ENCODE measurements at places on chromosomes 4 and X.

DNA sequence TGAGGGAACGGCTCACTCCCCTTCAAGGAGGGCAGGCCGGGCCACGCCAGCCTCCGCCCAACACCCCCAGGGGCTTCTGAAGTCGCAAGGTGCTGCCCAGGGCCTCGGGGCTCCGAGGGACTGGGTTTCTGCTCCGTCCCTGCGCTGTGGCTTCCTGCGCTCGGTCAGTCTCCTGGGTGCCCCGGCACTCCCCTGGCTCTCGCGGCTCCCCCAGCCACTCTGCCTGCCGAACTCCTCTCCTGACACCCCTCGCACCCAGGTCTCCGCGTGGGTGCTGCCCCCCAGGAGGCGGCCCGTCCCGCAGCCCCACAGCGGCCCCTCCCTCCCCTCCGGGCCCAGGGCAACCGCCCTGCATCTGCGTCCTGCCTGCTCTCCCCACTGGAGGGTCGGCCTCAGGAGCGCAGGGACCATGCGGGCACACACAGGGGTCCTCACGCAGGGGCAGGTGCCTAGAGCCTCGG lies 151.9 kb downstream of the AFAP1 start:
- no peak for DNase-seq

GRCh38 chr4:125140966-125141495 lies 173.7 kb upstream of the FAT4 start:
- no peak for DNase-seq

GRCh38 chrX:4588466-4588865 lies 875.0 kb upstream of the PRKX start:
- DNase-seq = no peak

DNA sequence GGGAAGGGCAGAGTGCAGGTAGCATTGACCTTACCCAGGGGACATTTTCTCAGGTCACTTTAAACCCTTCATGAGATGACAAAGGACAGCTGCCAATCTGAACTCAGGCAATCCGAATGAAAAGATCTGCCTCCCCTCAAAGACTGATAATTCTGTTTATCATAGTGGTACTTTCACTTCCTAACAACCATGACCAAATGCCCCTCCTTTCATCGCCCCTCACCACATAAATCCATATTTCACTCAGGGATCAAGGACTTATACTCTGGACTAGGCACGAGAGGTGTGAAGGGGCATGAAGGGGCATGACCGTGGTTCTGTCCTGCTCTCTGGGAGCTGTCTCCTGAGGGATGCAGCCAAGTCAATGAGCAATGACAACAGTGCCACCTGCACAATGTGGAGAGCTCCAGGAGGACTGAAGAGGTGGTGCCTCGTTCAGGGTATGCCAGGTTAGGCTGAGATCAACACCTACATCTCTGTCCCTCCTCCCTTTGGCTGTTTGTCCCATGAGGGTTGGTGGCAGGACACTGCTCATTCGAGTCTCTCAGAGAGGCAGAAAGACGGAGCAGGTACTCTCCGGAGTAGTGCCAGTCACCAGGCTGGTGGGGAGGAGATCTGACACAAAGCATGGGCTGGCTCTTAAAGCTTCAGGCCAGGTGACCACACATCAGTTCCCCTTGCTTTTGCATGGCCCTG lies 12.5 kb downstream of the HS3ST1 start:
- no peak for DNase-seq

GRCh38 chr4:40311811-40312346 lies 23.3 kb upstream of the CHRNA9 start:
- no peak for DNase-seq

GRCh38 chr4:176242764-176243347 lies 26.2 kb downstream of the ASB5 start:
- DNase-seq = no peak

- DNase-seq = no peak
Observed at GRCh38 chr4:102734591-102735385, 26.0 kb downstream of the MANBA start.

DNA sequence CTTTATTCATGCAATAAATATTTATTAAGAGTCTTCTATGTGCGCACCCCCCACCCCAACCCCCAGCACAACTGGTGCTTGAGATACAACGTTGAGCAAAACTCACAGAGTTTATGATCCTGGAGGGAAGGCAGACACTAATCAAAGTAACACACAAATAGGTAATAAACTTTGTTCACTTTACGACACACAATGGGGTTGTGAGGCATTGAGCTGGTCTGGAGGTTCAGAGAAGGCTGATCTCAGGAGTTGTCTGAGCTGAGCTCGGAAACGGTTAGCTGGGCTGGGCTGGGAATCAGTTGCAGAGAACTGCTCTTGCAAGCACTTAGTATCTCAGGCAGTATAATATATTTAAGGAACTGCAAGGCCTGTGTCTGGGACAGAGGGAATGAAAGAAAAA lies 238.5 kb downstream of the SCFD2 start:
- no peak for DNase-seq

DNA sequence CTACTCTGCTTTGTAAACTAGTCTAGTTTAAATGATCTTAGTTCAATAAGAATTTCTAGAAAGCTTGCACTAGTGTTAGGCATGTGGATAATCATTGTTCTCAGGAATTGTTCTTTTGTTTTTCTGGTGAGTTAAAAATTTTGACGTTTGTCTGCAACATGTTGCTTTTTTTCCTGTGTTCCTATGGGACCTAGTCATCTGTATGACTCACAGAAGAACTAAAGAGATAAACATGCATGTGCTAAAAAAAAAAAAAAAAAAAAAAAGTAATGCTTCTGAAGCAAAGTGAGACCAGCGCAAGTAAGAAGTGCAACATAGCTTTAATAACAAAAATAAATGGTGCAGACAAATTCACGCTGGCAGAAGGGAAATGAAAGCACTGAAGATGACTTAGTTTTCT lies 471.2 kb downstream of the IQCM start:
- DNase-seq = no peak

DNA sequence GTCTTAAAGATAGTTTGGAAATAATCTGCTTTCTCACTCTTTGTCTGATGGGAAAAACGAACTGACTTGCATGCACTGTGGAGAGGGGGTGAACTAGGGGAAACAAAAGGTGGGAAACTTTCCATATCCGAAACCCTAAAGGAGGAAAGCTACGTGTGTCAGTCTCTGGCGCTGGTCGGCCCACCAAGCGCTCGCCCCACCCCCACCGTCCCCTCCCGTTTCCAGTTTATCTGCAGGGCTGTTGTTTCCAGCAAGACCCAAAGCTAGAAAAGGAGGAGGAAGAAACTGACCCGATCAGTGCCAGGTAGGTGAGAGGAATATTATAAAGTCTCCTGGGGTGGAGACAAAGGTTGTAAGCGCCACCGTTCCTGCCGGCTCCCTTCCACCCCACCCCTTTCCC lies 552 bp downstream of the TCEAL9 start:
- DNase-seq = no peak

DNA sequence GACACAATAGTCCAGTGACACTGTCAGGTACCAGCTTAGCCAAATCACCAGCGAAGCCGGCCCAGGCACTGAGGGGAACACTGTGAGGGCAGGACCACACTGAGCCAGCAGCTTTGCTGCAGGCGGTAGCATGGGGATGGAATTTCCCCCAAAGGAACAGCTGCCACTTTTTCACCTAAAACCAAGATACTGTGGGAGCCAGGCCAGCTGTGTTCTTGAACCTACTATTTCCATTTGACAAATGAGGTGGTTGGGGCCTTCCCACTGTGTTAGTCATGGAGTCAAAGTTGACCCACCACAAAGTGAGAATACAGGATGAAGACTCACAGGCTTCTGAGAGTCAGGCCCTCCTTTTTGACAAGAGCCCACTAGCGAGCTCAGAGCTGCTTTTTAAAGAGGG lies 70.7 kb upstream of the SH3RF1 start:
- DNase-seq = no peak

DNA sequence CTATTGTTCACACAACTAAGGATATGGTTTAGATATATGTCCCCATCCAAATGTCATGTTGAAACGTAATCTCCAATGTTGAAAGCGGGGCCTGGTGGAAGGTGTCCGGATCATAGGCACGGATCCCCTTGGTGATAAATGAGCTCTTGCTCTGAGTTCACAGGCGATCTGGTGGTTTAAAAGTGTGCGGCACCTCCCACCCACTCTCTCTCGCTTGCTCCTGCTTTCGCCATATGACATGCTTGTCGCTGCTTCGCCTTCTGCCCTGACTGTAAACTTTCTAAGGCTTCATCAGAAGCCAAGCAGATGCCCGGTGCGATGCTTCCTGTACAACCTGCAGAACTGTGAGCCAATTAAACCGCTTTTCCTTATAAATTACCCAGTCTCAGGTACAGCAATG lies 128.5 kb downstream of the NFKB1 start:
- DNase-seq = no peak

DNA sequence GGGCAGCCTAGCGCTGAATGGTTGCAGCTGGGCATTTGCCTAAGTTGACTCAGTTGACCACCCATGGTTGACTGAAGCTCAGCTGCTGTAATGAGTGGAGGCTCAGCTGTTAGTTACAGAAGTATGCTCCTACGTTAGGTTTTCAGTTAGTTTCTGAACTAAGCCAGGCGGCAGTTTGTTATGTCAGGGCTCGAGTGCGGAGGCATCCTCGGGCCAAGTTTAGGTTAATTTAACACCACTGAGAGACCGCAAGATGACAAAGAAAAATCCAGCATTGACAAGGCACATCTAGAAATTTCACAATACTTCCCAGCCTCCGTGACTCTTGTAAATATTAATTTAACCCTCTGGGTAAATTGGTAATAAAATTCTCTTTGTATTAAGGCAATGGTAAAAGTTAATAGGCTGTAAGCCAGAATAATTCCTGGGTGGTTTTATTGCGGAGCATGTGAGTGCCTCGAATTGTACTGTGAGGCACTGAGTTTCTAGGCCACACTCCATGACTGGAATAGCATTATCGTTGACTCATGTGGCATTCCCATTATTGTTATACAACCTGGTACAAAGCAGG lies 33.1 kb upstream of the CDKN2AIP start:
- no peak for DNase-seq

Data from activated CD4-positive, alpha-beta T cell treated with anti-CD3 and anti-CD28 coated beads, Interleukin-2, amount 50 U/mL, for 1 hour (primary cell).